Endothelial cell of umbilical vein (primary cell): ENCODE measurements at places on chromosomes 7 and 10. TPM values are rescaled to one million over a fixed set of nuclear protein-coding genes. Genes with fewer than 3 reads are reported as not detected.

AKR1D1 gene
- not detected in 2 replicates for total RNA-seq

MSS51 gene
- 3.1 and 3.5 TPM in 2 replicates for total RNA-seq

CDH23 gene
- total RNA-seq, result not detected in 2 replicates

- peak; percentile 92 for DNase-seq
Observed at GRCh38 chr7:129611246-129612111, at the start of gene NRF1. TSS of gene NRF1 (plus strand) at chr7:129611720. CDS start at chr7:129657352, 45,632 bp downstream.

DNA sequence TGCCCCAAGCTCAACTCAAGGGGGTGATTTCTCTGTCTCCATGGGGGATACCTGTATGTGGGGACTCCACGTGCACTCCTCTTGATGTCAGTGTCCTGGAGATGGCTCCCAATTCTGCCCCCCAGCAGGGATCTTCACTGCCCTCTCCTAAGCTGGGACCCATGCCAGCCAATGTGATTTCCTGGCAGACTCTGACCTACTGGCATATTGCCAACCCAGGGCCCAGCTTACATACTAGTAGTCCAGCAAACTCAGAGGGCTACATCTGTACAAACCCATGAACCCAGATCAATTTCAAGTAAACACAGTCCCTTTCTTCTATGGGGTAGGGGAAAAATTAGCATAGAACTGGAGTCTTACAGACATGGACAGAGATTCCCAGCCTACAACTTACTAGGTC, 26.2 kb upstream of the BMPR1A start:
- DNase-seq, result no peak

- no peak for DNase-seq
Observed at GRCh38 chr10:24847112-24848070, 105.0 kb downstream of the PRTFDC1 start.

DNA sequence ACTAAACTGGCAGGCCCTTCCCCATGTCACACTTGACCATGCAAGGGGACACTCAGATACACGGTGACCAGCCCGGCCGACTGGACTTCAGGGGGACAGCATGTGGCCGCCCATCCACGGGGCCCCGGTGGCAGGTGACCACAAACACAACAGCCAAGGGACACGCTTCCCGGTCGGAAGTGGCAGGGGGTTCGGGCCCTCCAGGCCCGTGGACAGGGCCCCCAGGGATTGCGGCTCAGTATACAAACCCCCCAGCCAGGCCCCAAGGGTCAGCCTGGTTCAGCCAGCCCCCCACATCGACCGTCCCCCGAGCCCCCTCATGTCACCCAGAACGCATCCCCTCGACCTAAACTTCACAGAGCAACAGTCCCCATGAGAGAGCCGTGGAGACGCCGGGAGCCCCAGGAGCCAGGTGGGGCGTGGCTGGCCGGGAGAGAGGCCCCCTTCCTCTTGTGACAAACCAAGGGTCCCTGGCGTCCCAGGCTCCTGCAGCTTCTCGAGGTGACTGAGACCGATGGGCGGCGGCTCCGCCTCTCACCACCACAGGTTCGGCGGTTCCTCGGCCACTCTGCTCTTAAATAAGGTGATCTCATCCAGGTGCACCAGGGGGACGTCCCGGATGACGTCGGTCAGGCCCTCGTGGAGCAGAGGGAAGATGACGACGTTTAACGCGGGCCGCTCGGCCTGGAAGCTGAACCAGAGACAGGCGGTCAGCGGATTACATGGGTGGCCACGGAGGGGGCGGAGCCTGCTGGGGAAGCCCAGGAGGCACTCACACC, 57.8 kb upstream of the TNRC18 start:
- no peak for DNase-seq

DNA sequence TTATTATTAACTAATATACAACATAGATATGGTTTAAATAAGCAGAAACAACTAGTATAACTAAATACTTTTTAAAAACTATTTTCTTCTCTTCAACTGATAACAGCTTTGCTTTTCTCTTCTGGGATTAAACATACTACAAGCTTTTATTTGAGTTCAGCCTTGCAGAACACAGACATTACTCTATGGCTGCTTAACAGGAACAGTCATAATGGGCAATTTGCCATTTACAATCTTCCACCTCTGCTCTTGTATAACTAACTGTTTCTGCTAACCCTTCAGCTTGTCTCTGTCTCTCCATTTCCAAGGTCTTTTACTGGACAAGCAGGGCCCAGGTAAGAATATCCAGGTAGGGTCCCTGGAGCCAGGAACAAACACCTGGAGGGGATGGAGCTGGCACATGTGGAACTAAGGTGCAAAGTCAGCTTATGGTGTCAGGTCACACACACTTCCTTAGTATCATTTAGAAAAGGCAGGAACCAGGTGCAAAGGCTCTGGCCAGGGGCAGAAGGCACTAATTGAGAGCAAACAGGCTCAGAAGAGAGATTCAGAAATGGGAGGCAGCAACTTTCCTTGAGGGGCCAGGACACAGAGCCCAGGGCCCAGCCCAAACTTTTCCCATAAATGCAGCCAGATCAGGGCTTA, 93.1 kb downstream of the STRA8 start:
- peak; percentile 6 for DNase-seq

GRCh38 chr7:86933295-86933845, 126.1 kb downstream of the ELAPOR2 start:
- DNase-seq, result no peak

DNA sequence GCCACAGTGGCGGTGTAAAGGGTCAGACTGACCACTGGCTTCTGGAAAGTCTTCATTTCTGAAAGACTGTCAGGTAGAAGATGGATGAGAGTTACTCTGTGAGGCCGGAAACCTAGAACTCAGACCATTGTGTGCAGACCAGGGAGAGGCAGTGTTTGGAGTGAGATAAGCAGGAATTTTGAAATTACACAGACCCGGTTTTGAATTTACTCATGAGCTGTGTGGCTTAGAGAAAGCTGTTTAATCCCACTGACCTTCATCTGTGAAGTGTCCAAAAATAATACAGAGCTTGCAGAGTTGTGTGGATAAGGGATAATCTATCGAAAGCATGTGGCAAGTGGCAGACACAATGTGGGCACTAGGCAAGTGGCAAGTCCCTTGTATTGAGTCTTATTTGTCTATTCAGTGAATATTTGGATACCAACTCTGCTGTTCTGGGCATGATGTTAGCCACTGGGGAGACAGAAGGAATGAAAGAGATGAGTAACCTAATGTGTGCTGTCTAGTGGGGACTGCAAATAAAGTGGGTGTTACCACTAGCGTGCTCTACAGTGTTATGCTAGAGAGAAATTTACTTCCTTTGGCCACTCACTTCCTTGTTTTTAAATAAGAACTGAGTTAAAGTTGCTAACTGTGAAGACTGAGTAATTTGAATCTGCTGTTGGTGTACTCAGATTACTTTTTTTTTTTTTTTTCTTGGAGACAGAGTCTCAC, 69.4 kb downstream of the KIAA1217 start:
- no peak for DNase-seq

GRCh38 chr10:128055061-128055868, 71.0 kb downstream of the MKI67 start:
- DNase-seq, result no peak

- no peak for DNase-seq
Observed at GRCh38 chr10:115772606-115773005, 500.4 kb downstream of the GFRA1 start.

- DNase-seq, result no peak
Observed at GRCh38 chr10:42802876-42803275, 20.3 kb downstream of the BMS1 start.

DNA sequence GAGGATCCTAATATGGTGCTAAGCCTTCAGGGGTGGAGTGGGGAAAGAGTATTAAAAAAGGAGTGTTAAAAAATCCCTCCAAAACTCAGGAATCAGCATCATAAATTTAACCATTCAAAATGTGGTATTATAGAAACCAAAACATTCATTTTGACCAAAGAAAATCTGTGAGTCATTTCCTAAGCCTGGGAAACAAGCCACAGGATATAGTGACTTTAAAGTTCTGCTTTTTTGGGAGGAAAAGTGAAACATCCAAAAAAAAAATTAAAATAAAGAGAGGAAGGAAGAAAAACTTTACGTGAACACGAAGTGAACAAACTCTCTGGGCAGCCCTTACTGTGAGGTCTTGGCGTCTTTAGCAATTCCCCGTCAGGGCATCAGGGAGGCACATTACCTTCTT, 74.0 kb upstream of the GSDME start:
- peak; percentile 68 for DNase-seq

DNA sequence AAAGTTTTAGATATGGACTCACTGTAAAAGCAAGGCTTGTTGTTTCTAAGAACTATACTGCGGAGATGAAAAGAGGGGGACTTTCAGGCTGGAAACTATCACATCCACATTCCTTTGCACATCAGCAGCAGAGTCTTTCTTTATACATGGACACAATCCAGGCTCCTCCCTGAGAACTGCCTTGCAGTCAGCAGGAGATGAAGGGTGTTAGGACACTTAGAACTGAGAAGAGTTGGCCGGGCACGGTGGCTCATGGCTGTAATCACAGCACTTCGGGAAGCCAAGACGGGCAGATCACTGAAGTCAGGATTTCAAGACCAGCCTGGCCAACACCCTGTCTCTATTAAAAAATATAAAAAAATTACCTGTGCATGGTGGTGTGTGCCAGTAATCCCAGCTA, 9.7 kb upstream of the GARS1 start:
- DNase-seq, result no peak
